ENCODE measurements at places on chromosomes 2 and 18.

DNA sequence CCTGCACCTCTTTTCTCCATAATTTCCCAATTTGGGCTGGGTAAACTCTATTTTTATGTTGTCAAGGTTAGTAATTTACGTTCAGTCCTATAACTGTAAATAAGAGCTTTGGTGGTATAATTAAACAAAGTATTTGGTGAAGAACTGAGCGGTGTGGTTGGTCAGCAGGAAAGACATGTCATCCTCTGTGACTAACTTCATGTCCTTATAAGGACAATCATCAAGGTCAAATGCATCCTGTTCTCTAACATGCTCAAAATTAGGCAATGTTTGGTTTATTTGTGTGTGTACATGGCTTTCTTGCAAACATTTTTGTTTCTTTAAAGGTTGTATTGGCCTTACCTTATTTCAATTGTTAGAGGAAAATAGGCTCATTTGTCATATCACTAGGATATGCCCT is 121.5 kb upstream of the NABP1 start:
- DNase-seq = no peak

DNA sequence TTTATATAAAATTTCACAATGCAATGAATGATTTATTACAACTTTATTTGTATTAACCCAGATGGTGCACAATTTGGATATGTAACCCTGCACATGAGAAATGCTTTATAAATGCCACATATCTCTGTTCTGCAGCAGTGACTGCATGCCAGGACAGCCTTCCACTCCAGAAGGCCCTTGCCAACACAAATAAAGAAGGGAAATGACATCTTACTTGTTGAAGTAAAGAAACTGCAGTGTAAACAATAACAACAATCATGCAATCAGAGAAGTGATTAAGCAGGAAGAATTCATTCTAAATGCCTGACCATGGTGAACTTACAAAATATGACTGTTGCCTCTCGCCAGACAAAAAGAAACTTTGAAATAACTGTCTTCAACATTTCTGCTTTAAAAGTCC is 129.9 kb upstream of the CHST9 start:
- DNase-seq = no peak

DNA sequence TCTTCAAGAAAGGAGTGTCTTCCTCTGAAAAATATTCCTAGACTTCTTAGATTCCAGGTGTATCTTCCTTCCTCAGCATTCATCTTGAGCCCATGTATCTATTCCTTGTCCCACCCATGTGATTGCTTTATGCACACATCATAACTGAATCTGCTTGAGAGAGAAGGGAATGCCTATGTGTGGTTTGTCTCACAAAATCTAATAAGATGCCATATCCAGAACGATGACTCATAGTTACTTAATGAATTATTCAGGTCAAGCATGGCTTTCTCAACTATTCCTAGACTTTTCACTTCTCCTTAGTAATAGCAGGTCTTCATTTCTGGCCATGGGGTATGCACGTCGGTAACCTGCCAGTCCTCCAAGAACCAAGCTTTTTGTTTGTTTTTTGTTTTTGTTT is 121.8 kb downstream of the SETBP1 start:
- DNase-seq = no peak

GRCh38 chr2:132873738-132874137 is 203.7 kb upstream of the LYPD1 start:
- DNase-seq = no peak

DNA sequence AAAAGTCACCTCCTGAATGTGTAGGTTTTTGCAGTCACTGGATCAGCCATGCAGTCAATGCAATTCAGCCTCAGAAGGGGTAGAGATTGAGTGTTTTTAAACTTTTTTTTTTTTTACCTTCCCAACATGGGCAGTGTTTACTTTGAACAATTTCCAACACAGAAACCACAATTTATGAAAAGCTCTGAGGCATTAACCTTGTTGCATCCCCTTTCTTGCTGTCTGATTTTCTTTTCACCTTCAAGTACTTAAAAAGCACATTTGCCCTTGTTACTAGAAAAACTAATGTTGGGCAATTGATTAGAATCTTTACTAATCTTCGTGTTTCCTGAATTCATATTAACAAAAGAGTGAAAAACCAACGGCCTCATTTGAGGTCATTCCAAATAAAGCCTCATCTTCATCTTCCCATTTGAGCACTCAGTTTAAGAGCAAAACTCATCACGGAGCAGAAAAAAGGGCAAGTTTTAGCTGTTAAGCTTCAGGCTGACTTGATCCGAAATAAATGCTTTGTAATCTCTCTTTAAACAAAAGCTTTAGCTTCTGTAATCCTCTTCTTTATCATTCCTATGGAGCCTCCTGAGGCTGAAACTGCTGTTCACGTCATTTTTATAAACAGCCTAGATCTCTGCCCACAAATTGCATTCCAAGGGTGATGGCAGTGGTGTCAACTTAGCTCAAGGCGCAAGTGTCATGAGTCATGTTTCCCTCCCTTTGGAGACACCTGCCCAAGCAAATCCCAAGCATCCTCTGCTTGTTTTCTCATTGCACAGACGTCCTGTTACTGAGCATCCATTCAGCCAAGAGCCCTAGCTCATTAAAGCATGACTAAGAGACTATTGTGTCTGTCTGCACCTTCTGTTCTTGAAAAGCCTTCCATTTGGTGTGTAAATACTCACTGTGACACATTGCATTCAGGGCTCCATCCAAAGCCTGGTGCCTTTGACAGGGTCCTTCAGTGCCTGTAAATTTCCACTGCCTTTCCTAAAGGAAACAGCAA is 107.7 kb downstream of the HNMT start:
- DNase-seq = peak; percentile 97

DNA sequence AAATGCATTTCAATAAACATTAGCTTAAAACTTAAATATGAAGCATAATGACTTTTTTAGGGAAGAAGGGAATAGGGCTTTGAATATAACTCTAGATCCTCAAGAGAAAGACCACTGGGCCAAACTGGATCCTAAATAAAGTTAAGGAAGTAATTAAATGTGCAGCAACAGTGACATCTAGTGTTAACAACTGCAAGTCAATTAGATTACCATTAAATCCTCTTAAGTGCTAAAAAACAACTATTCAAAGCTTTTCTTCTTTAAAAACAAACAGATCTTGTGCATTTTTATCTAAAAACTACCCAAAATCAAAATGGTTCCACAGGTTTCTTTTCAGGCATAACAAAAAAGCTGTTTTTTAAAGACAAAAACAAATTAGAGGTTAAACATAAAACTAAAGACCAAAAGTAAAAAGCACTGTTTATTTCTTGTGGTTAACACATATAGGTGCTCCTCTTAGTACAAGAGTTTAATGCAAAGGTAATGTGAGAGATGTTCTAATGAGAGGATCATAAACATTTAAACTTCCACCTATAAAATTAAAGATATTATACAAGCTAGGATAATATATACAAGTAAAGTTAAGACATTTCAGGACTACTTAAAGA is 111.4 kb downstream of the THADA start:
- peak; percentile 53 for DNase-seq

- DNase-seq = no peak
These were observed 33.4 kb downstream of the OSBPL1A start for GRCh38 chr18:24364177-24364576.

DNA sequence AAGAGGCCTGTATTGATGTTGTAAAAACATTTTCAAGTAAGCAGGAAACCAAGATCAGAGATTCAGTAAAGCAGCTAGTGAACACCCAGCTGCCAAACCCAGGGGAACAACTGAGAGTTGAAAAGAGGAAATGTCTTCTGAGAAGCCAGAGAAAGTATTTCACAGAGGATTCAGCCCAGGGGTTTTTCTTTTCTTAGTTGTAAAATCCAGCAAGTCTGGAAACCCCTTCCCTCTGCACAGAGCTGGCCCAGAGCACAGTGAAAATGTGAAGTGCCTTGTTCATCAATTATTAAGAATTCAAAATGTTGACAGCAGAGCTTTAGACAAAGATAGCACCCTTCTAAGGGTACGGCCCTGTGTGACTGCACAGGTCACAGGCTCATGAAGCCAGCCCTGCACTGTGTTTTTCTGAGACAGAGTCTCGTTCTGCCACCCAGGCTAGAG is 28.4 kb downstream of the AFF3 start:
- no peak for DNase-seq

DNA sequence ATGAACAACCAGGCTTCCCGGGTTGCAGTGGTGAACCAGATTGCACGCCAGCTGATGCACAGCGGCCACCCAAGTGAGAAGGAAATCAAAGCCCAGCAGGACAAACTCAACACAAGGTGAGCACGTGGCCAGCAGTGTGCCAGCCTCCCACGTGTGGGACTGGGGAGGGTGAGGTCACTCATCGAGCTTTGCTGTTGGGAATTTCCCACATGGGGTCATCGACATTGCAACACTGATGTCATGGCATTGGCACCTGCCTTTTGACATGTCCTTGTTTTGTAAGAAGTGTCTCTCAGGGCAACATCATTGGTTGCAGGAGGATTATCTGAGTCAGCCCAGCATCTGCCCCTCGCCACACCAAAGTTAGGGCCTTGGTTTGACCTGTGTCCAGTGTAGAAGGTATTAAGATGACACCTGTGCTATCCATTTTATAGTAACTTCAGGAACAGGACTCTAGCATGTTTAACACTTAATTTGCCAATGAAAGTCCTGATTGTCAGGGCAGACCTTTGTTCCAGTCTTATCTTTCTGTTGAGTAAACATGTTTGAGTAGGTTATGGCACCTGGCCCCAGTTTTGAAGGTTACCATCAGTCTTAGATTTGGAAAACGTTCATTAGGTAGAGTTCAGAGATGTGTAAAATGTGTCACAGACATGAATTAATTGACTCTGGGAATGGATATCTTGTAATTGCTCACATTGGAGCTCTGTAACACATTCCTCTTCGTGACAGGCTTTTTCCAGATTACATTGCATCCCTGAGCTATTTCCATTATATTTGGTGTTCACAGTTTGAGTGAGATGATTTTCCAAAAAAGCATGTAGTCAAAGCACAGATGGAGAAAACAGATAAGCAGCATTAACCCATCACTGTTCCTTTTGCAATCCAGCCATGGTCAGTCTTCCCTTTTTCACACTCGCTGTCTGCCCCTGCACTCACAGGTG is 93.3 kb upstream of the EML6 start:
- no peak for DNase-seq

DNA sequence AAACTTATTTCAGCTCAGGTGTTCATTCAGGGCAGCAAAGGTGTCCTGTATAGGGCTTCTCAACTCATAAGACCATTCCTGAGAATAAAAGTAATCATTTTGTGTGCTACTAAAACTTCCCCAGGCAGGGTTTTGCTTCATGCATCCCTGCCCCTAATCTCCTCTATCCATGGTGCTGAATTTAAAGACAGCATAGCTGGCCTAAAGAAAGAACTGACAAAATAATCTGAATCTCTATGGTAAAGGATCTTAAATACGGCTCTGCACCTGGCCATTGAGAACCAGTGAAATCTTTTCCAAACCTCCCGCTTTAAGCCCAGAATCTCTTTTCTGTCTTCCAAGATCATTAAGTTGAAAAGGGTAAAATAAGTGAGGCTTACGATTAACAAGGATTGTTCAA is 292.1 kb upstream of the KLHL29 start:
- no peak for DNase-seq

- DNase-seq = no peak
These were observed 113.6 kb downstream of the BABAM2 start for GRCh38 chr2:28004086-28004485.

GRCh38 chr18:44047585-44047984 is 633.1 kb upstream of the SETBP1 start:
- DNase-seq = no peak

DNA sequence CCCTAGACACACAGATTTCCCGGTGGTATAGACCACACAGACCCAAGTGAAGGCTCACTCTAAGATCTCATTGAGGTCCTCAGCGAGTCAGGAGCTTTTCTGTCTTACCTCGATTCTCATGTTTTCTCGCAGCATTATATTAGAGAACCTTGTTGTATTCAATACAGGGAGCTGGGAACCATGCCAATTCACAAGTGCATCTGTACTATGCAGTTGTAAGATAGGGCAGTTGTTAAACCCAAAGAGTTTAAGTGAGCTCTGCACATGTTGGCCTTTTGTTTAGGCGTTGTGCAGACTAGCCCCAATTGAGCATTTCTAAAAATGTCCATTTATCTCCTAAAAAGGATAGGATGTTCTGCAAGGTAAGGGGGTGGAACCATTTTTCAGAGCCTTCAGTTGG is 59.6 kb downstream of the FEZ2 start:
- DNase-seq = peak; percentile 66

- DNase-seq = no peak
These were observed 7.6 kb downstream of the TTC39C start for GRCh38 chr18:24022161-24022560.

DNA sequence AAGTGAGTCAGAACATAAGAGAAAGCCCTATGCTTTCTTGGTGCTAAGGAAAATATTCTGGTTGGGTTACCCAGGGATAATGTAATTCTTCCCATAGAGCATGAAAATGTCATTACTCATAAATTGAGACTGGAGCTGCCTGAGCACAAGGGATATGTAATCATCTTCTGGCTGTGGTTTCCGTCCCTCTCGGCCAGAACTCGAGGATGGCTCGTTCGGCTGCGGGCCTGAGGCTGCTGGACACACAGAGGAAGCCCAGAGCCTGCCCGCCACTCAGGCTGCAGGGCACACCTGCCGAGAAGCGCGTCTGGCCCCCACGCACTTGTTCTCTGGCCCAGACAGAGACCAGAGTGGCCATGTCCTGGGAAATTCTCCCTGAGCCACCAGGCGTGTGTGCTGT is 104.9 kb downstream of the ASAP2 start:
- DNase-seq = no peak

DNA sequence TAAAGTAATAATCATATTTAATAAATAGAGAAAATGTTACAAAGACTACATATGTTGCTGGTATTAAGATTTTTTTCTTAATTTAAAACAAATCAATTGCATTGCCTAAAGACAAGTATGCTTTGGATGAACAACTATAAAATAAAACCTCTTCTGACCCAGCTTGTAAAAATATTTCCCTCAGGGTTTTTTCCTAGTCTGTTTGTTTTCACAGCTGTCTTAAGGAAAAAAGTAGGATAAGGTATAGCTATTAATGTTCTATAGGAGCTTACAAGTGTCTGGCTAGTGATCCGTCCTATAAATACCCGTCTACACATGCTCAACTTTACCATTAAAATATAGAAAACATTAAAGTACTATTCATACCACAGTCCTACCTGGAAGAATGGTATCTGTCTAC is 97.1 kb downstream of the NOL10 start:
- DNase-seq = no peak

- no peak for DNase-seq
These were observed 286.5 kb upstream of the SYT4 start for GRCh38 chr18:43563780-43564179.

GRCh38 chr2:215615803-215616174 is 179.9 kb upstream of the FN1 start:
- no peak for DNase-seq

DNA sequence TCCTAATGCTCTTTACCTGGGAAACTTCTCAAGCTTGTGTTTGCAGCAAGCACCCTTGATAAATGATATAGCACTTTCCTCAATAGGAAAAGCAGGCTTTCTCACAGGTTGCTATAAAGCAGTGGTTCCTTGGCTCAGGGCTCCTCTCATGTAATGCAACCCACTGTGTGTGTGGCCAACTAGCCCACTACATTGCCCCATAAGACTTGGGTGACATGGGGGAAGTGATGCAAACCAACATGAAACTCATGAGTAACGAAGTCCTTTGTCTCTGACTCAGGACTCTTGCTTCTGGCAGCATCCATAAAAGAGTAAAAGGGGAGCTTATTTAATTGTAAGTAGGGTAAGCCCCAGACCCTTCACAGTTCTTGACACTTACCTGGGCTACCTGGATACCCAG is 106.9 kb downstream of the COL4A4 start:
- DNase-seq = no peak

GRCh38 chr18:56382541-56382940 is 255.9 kb downstream of the TXNL1 start:
- DNase-seq = peak; percentile 68

Measured in DMS79 (cell line).